ENCODE measurements at places on chromosomes 5 and 9.

- no peak for DNase-seq
These were observed 10.1 kb upstream of the MARVELD2 start for GRCh38 chr5:69404659-69405330.

DNA sequence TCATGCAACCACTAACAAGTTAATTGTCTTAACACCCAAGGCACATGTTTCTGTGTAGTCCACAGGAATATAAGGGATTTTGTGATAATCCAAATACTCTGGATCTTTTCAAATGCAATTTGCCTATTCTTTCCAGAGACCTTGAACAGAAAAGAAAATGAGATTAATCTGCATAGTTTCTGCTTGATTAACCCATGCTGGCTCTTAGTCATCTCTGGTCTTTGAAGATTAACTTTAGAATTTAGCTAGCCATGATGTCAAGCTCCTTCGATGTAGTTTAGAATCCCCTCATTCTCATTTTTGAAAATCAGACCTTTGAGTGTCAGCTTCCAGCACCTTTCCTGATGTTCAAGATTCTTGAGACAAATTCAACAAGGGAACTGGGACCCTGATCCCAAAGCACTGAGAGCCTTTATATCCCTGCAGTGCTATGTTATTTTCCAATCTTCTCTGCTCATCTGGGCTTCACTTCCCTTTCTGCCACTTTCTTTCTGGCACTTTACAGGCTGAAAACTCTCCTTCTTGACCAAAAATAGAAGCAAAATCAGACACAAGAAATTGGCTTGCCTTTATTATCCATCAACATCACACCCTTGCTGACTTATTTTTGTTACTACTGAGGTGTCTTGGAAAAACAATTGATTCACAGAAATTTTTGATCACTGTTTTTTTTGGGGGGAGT is 155.5 kb downstream of the PALM2AKAP2 start:
- DNase-seq, result no peak

- no peak for DNase-seq
These were observed 1.6 kb downstream of the AIF1L start for GRCh38 chr9:131097948-131098278.

GRCh38 chr5:170711300-170711699 is 72.2 kb upstream of the GABRP start:
- no peak for DNase-seq

- no peak for DNase-seq
These were observed 707 bp downstream of the GTF3C5 start for GRCh38 chr9:133031496-133031911.

DNA sequence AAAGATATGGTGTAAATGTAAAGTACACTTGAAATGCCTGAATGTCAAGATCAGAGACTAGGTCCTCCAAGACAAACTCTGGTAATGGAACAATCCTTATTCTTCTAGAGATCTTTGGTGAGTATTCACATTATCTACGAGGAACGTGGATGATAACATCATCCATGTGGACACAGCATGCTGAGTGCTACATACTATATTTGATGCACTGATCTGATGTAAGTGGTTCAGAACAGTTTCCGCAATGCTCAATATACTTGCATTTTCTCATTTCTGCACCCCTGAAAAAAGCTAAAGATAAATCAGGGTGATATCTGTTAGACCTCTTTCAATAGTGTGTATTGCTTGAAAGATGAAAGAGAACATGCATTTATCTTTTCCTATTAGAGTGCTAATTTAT is 226.8 kb downstream of the EFNA5 start:
- DNase-seq, result no peak

- no peak for DNase-seq
These were observed 12.1 kb upstream of the NCS1 start for GRCh38 chr9:130159915-130160670.

DNA sequence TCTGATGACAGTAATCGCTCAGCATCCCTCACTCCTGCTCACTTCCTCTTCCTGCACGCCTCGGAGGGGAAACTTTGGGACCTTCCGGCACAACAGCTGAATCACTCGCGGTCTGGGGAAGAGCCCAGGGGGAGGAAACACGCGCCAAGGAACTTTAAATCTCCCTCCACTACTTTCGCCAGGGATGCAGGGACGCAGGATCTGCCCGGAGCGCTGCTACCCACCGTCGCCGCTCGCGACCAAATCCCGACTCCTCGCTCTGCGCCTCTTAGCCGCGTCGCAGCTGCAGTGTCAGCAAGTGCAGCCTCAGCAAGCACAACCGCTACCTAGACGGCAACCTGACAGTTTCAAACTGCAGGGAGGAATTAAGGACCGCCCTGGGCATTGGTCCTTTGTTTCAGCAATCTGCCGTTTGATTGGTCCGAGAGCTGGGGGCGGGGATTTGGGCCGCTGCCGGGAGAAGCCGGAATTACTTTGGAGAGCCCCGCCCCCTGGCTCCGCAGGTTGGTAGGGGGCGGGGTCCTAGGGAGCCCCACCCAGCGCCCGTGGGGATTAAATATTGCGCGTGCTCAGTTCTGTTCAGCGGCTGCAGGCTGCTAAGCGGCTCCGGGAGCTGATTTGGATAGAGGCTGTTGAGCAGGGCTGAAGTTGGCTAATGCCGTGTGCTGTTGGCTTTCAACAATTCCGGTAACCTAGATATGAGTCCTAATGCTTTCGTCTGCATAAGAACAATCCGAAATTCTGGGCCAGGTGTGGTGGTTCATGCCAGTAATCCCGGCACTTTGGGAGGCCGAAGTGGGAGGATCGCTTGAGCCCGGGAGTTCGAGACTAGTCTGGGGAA is at the start of gene POC5:
Gene POC5, minus strand, starts transcription at position 356 of the 841 bp plus-strand sequence. CDS start 4,500 bp downstream, outside the sequence.
- DNase-seq, result peak; percentile 98

- DNase-seq, result no peak
These were observed 7.0 kb upstream of the NDST1 start for GRCh38 chr5:150500905-150501304.

DNA sequence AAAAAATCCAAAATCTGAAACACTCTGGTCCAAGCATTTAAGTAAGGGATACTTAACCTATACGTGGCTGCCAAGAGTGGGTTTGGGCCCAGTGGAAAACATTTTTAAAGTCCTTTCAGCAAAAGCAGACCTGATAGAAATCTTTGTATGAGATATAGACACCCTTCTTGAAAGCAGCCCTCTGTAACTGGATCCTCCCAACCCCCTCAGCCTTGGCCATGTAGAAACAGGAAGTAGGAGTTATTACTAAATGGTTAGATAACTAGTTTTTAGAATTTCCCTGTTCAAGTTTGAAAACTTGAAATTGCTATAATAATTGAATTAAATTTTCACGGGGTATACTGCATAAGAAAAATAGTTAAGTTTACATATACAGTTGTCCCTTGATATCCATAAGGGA is 111.3 kb upstream of the PCA3 start:
- peak; percentile 35 for DNase-seq

GRCh38 chr5:107216587-107216986 is 454.1 kb downstream of the EFNA5 start:
- DNase-seq, result no peak

- DNase-seq, result no peak
These were observed 73.3 kb downstream of the INSYN2B start for GRCh38 chr5:169906745-169907649.

DNA sequence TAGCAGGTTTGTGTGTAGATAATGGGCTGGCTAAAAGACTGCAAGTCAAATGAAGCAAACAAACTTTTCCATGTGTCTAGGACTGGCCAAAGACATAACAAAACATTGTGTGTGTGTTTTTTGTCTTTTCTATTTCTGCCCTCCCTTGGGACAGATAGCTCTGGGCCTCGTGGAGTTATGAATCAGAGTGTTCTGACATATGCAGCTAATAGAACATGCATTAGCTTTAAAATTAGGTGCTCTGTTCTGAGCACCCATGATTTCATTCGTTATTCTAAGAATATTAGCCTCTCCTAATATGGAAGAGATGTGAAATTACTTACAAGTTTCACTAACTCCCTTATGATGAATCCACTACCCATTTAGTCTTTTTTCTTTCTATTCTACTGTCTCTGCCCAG is 367.3 kb upstream of the PAPPA start:
- DNase-seq, result peak; percentile 33

DNA sequence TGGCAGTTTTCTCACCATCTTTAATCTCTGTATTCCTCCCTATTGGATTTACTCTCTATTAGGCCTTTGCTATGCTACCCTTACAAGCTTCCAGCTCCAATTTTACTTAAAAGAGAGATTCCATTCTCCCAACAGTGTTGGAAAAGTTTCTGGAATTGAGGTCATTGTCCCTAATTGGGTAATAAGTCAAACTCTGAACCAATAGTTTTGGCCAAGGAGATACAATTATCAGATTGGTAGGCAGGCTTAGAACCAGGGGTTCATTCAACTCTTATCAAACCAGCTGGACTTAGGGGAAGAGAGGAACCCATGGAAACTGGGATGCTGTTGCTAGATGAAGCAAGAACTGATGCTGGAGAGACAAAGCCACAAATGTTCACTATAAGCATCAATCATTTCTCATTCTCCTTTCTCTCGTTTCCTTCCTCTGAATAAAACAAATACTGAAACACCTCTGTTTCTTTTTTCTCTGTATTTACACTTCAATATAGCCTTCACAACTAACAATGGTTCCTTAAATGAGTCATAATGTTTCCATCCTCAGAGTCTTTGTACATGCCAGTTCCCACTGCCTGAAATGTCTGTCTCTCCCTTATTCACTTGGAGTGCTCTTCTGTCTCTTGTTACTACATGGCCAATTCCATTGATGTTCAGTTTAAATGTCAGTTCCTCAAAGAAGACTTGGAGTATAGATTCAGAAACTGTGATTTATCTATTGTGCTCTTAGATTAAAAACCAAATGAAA is 587.3 kb downstream of the GABRG2 start:
- no peak for DNase-seq

DNA sequence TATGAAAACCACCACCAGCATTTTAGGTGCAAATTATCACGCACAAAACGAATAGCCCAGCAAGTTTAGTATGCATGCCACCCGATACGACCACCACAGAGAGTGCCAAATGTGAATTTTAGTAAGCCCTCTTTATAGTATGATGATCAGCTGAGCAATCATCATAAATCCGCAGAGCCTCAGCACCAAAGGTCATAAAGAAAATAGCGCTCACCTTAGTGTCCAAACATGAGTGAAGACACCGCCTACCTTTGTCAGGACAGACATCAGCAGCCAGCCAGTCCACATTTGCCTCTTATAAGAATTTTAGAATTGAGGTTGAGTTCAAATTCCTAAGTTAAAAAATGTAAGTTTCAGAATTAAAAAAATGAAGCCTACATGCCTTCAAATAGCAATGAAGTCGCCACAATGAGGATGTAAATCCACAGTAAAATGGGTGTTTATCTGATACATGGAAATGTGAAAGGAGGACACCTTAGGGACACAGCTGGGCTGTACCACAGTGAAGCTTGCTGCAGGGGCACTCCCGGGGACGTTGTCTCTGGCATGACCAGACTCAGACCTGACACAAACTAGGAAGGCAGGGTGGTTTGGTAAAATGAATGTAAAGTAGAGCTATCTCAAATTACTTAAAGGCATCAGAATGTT is 149.0 kb downstream of the AUH start:
- no peak for DNase-seq

GRCh38 chr5:388266-389196 is 54.4 kb upstream of the EXOC3 start:
- no peak for DNase-seq

- no peak for DNase-seq
These were observed 338.4 kb downstream of the DNAH5 start for GRCh38 chr5:13606051-13606450.

- no peak for DNase-seq
These were observed 2.2 kb upstream of the LPAR1 start for GRCh38 chr9:111040494-111040893.
